GM06990 (cell line): ENCODE measurements at places on chromosomes 3 and 15.

DNA sequence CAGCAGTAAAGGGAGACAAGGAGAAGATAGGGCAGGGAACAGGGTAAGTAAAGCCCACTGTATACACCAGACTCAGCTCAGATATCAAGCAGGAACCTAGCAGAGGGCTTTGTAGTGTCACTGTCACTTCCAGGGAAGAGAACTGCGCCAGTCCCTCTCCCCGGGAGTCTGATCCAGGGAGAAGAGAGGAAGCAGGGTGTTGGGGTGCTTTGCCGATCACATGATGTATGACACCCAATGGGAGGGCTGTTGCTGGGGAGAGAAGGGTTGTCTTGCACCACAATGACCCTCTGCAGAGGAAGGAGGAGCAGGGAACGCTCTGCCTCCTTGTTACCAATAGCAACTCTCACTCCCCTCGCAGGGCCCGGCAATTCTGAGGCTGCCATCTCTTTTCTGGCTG, 147.2 kb upstream of the SLC2A2 start:
- DNase-seq = no peak

GRCh38 chr3:132433121-132433520, 15.8 kb downstream of the DNAJC13 start:
- DNase-seq = no peak

GRCh38 chr3:17995769-17996168, 253.3 kb upstream of the TBC1D5 start:
- no peak for DNase-seq

DNA sequence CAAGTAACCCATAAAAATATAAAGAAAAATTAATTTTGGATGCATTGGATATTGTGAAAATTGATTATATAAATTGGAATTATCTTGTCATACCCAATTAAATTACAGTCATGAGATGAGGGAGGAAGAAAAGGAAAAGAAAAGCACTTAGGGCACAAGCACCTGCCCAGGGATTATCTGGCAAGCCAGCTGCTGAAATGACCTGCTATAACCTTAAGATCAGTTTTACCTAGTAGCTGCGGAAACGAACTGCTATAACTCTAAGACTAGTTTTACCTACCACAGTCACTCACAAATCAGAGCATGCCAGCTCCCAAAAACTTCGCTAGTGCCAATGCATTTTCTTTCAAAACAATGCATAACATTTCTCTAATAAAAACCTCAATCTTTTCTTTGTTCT, 26.2 kb downstream of the LRRFIP2 start:
- no peak for DNase-seq

GRCh38 chr3:189406148-189406547, 225.0 kb upstream of the TP63 start:
- no peak for DNase-seq

DNA sequence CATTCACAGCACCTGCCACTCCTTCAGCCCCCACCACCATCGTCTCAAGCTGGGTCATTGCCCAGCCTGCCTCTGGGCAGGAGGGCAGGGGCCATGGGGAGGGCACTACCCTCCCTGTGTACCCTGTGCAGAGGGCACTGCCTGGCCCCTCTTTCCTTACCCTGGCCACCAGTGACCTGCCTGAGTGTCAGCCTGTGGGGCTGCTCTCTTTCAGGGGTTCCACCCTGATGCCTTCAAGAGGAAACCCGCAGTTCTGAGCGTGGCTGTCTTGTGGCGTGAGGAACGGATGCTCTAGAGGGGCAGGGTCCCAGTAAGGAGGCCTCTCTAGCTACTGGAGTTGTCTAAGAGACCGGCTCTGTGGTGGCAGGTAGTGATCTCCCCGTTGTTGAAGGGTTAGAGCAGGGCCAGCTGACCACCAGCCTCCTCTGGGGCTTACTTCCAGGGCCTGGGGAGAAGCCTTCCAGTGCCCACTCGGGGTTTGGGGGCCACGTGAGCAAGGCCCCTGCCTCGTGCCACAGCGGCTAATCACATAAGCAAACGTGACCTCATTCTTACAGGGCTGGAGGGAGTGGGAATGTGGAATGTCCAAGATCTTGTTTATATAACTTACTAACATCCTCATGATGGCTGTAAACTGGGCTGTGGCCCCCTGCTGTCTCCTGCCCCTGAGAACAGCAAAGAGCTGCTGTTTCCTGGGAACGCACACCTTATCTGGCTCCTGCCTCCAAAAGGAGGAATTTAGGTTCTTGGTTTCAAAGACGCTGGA, 31.4 kb upstream of the SEC13 start:
- DNase-seq = no peak

DNA sequence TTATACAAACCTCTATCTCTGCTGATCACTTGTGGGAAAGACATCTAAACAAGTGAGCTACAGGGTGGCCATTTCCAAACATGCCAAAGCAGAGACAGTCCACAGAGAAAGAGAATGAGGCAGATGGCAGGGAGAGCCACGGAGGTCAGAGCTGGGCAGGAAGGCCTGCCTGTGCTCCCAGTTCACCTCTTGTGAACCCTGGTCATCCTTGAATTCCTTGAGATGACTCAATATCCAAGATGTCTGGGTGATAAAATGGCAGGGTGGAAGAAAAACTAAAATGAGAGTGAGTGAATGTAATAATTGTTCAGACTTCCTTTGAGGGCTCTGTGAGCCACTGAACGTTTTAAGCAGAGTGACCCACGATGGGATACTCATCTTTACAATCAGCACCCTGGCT, 104.8 kb downstream of the PLCH1 start:
- DNase-seq = no peak

DNA sequence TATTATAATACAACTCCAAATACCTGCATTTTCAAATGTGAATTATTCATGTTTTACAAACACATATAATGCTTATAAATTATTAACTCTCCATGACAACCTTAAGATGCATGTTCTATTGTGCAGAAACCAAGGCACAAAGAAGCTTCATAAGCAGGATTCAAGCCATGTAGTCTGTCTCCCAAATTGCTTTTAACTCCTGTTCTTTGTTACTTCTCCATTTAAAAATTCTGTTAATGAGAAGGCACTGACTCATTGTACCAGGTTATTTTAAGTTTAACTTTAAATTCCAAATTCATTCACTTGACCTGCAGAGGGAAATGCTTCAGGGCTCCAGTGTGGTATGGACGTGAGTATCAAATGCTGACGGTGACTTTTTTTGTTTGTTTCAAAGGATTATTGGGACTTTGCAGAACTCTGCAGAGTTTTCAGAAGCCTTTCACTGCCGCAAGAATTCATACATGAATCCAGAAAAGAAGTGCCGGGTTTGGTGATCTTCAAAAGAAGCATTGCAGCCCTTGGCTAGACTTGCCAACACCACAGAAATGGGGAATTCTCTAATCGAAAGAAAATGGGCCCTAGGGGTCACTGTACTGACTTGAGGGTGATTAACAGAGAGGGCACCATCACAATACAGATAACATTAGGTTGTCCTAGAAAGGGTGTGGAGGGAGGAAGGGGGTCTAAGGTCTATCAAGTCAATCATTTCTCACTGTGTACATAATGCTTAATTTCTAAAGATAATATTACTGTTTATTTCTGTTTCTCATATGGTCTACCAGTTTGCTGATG, 100.0 kb downstream of the MME start:
- no peak for DNase-seq

DNA sequence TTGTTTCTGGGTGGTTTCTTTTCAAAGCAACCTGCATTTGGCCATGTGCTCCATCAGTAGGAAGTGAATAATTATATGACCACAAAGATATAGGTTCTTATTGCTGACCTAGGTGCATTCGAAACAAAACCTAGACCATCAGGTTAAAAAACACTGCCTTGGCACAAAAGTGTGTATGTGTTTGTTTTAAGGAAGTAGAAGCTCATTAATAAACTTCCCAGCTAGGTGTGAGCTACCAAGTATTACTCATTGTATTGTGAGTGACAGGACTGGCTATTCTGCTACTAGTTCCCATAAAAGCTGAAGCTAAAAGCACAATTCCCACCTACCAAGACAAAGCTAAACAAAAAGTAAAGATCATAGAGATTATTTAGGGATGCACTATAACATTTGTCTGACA, 168.2 kb downstream of the TP63 start:
- DNase-seq = no peak

GRCh38 chr15:63849906-63850305, 16.2 kb upstream of the HERC1 start:
- no peak for DNase-seq
